COR-L47 (cell line): ENCODE measurements at places on chromosomes 12 and 14.

GRCh38 chr14:28577187-28577586 lies 189.4 kb upstream of the FOXG1 start:
- no peak for DNase-seq

DNA sequence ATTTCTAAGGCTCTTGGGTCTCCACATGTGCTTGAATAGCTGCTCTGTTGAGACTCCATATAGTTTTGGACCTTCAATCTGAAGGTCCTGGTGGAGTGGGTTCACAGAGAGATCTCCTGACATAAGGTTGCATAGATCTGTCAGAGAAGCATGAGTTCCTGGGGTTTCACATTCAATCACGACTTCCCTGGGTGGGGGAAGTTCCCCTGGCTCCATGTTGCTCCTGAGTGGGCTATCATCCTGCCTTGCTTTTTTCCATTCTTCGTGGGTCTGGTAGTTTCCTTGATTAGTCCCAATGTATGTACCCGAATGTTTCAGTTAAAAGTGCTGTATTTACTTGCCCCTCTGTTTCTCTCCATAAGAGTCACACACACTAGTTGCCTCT lies 181.8 kb downstream of the RASSF9 start:
- DNase-seq = no peak

DNA sequence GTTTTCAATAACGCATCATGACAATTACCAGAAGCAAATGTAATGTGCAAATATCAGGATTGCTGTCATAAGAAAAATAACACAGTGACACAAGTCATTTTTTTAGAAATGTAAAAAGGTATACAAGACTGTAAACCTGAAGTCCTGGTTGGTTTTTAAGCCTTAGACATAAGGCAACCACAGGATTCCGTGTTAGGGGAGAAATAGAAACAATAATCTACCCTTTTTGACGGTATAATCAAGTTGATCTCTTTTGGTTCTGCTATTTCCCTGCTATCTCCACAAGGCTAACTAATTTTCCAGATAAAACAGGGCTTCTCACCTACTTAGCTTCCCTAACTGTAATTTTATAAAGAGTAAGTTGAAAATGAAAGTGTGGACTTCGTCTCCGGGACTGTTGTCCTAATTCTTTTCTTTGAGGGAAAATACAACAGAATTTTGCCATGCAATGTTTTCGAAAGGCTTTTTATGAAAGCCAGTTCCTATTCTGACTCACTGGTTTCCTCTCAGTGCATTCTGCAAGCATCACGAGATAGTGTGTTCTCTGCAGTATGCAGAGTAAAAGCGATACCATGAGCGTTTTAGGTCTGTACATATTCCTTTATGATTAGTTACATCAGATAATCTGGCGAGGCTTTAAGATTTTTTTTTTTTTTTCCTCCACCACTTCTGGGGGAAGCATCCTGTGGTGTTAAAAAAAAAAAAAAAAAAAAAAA lies 10.6 kb downstream of the MYO1H start:
- no peak for DNase-seq

DNA sequence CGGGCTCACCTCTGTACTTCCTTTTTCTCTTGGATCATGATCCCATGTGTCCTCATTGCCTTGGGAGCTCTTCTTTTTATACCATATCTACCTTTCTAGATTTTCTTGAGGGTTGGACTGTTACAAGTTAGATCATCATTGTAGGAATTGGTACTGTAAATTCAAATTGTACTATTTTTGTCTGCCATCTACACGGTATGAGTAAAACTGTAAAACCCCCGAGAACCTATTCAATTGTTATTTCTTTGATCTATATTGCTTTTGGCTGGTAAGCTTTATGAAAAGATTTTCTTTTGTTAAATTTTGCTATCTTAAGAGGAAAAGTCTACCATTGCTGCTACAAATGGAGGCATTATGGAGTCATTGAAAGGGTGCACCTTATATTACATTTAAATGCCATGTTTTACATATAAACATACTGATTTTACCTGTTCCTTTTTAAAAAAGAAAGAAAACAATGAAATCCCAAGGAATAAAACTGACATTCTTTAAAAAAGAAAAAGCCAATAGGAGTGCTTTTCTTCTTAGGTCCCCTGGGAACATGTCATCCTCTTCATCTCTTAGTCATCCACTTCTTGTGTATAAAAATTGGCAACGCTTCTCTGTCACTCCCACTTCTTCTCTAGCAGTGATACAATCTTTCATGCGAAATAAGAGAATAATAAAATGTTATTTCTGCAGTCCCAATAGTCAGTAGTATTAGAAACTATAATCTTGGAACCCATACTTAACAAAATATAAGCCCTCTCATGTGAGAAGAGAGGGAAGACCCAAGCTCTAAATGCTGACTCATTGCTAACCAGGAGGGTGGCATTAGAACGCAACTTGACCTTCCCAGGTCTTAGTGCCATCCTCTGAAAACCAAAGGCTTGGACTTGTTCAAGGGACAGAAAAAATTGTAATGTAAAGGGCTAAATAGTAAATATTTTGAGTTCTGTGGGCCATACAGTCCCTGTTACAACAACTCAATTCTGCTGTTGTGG lies 20.4 kb downstream of the RGS6 start:
- DNase-seq = no peak

DNA sequence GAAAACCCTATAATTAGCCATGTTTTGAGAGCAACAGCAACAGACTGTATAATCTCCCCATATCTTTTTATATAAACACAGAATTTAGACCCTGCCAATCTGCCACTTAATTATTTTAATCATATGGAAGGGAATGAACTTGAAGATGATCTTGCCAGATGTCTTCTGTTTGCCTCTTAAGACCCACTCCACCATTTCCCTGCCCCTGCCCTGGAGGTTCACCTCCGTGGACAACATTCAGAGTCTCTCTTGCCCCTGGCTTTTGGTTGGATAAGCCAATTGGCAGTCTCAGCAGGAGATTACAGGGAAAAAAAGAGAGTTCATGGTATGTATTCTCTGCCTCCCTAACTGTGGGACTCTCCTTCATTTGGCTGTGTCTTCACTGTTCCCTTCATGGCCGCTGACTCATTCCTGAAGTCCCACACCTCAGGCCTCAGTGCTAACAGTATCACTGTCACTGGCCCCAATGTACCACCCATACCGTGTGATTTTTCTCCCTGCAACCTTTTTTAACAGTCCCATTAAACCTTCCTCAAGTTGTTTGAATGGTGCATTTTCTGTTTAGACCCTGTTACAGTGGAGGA lies 184.8 kb downstream of the PIK3C2G start:
- no peak for DNase-seq

GRCh38 chr12:54005531-54005852 lies 3.3 kb upstream of the HOXC8 start:
- no peak for DNase-seq

- DNase-seq = no peak
Observed at GRCh38 chr14:50615552-50615951, 52.6 kb downstream of the SAV1 start.

DNA sequence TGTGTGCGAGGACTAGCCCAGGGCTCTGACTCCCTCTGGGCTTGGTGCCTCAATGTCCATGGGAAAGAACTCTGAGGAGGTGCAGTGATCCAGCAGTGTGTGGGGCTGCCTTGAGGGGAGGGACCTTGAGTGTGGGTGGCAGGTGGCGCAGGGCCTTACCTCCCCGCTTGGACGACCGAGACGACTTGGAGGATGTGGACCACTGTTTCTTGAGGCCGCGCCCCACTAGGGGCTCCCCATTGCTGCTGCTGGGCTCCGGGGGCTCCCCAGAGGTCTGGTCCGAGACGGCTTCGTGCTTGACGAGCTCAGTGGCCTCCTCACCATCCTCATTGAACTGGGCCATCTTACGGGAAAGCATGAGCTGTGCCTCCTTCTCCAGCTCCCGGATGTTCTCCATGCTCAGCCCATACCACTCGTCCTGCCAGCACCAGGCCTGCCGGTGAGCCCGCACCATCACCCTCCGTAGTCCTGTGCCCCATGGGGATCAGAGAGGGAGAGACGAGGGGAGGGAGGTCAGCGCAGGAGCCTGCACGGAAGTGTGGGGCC lies 24.7 kb downstream of the ARL6IP4 start:
- DNase-seq = no peak

- DNase-seq = no peak
Observed at GRCh38 chr12:127888943-127889719, 377.8 kb upstream of the TMEM132C start.

GRCh38 chr12:10582704-10583103 lies 30.7 kb downstream of the MAGOHB start:
- DNase-seq = no peak

- DNase-seq = peak; percentile 22
Observed at GRCh38 chr12:122080149-122081082, 1.9 kb downstream of the MLXIP start.

DNA sequence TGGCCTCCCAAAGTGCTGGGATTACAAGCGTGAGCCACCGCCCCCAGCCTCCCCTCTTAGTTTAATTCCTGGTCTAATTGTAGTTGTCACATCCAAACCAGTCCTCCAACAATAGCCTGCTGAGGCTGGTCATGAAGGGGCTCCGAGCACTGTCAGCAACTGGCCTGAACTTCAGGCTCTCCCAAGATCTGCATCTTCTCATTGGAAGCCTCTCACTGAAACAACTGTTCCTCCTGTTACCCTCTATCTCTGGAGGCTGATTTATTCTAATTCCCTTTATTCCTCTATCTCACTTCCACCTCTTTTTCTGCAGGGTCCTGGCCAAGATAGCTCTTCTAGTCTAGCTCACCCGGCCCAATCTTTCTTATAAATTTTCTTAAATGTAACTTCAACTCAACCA lies 89.4 kb downstream of the DUSP16 start:
- no peak for DNase-seq

- no peak for DNase-seq
Observed at GRCh38 chr14:82153689-82154088, 620.0 kb upstream of the SEL1L start.

GRCh38 chr14:85529803-85530574 lies at the start of gene FLRT2:
Gene FLRT2 (plus strand): TSS chr14:85530144. CDS start chr14:85621515, 91,371 bp downstream.
- no peak for DNase-seq

- no peak for DNase-seq
Observed at GRCh38 chr12:94952325-94952724, 51.2 kb downstream of the NDUFA12 start.

DNA sequence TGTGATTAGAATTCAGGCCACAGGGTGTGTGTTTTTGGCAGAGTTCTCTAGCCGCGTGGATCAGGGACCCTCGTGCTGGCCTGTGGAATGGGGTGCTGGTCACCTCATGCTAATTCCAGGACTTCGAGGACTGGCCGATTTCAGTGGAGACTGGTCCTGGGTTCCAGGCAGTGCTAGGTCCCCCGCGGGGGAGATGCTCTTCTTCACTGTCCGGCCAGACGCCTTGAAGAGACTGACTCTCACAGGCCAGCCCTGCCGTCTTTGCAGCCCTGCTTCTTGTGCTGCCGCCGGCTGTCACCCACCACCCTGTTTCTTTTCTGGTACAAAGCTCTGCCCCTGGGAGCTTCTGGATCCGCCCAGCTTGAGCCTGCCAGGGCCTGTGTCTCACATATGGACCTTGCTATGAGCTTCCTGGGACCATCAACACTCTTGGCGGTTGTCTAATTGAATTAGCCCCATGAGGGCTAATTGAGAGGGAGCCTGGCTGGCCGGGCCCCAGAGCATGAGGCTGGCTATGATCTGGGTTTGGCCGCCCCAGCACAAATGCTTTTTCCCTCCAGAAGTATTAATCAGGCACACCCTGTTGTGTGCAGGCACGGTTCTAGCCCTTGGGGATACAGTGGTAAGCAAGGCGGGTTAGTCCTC lies 8.2 kb downstream of the MLXIP start:
- no peak for DNase-seq

DNA sequence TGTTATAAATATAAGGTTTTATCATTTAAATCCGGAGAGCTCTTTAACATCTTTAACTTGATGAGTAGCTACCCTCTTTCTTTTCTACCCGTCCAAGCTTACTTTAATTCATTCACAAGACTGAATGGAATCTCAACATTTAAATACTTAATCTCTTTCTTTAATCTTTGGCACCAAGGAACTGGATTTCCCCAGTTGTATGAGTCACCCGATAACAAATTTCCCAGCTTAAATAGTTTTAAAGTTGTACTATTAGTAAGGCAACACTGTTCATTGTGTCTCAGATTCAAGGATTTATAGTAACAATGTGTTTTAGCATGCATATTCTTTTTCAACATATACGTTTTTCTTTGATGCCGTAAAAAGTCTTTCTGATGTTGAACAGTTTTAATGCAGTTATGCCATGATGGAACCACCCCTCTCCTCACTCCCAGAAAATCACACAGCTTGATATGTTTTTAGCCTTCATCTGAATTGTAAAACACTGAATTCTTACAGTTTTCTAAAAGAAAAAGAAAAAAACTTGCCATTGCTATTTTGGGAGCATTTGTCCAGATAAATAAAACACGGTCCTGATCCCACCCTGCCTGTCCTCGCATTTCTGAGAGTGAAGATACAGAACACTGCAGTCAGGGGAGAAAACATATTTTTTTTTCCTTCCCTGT lies 16.0 kb upstream of the LRP6 start:
- DNase-seq = no peak

- DNase-seq = peak; percentile 66
Observed at GRCh38 chr14:75982266-75983018, 647 bp upstream of the TGFB3 start.

GRCh38 chr12:43273467-43273866 lies 278.5 kb downstream of the ADAMTS20 start:
- no peak for DNase-seq

DNA sequence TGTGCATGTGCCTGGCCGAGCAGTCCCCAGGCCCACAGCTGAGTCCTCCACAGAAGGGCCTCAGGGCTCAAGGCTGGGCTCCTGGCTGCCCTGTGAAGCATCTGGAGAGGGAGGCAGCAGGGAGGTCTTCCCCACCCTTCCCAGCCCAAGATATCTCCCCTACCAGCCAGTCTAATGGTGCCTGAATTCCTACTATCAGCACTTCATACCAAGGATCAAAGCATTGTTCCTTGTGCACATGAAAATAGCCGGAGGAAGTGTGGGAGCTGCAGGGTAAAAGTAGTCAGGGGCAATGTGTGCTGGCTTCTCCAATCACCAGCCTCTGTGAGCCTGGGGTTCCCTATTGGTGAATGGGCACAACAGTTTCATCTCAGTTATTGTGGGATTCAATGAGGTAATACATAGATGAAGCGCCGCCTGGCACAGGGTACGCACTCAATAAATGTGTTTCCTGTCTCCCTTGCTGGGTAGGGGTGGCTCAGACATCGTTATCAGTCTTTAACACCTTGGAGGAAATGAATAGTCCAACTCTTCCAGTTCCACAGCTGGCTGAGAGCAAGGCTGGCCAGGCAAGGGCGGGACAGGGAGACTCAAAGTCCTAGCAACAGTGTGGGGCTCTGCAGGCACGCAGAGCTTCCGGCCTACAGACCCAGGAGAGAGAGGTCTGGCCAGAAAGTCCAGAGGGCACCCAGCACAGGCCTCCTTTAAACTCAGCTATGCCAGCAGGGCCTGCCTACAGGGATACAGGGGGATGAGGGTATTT lies 39.1 kb upstream of the PNMA1 start:
- no peak for DNase-seq

DNA sequence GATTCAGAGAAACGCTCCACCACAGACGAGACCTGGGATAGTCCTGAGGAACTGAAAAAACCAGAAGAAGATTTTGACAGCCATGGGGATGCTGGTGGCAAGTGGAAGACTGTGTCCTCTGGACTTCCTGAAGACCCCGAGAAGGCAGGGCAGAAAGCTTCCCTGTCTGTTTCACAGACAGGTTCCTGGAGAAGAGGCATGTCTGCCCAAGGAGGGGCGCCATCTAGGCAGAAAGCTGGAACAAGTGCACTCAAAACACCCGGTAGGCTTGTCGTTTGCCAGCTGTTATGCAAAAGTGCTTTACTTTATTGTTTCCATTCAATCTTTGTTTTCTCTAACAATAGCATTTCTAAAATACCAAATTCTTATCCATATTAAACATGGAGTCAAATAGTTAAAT lies 287.3 kb downstream of the NAV3 start:
- DNase-seq = no peak

GRCh38 chr12:117857632-117858612 lies 110.9 kb downstream of the KSR2 start:
- peak; percentile 23 for DNase-seq
